ENCODE measurements at places on chromosomes 1 and 21. TPM values are rescaled to one million over a fixed set of nuclear protein-coding genes. Genes with fewer than 3 reads are reported as not detected.

- no peak for DNase-seq
Observed at GRCh38 chr21:32240851-32241687, 37.8 kb downstream of the MIS18A start.

DNA sequence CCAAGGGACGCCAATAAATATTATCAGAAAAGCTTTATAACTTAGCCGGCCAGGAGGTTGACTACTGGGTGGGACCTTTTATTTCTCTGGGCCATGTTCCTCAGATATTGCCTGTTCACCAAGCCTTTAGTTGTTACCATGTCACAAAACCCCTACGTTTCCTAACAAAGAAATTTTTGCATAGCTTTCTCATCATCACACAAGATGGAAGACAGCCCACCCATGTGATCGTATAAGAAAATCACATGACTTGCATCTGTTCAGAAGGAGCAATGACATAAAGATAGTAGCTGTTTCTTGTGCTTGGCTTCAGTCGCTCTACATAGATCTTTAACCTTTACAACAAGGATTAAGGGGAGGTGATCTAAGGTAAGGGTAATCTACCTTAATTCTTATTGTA is 88.9 kb upstream of the NGF start:
- no peak for DNase-seq

DNA sequence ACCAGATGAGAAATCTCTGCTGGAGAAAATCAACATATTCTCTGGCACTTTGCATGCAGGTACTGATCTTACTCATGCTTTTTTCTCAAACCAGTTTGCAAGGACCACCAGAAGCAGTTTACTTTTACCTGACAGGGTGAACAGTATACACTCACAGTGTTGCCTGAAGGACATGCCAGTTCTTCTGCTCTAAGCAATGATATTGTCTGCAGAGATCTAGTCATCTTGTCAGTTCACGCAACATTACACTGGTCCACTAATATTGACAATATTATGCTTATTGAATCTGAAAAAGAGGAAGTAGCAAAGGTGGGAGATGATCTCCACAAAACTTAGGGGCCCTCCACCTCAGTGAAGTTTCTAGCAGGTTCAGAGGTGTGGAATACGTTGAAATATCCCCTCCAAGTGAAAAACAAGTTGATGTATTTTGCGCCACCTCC is 3.8 kb upstream of the S100B start:
- DNase-seq = no peak

- DNase-seq = no peak
Observed at GRCh38 chr1:59063501-59063900, 233.4 kb upstream of the FGGY start.

PROK1 gene
- not detected for total RNA-seq

KCNK1 gene
- total RNA-seq = 5.4 TPM

Data from activated T-helper 2 cell treated with anti-CD3 and anti-CD28 coated beads, Interferon-gamma antibody, Interleukin-2, Interleukin-4, amounts not matched to agents 10 μg/mL and 5 μg/mL and 100 μg/mL, durations not matched to agents 14 hours and 24 hours and 36 hours (primary cell).